Activated T-helper 1 cell treated with anti-CD3 and anti-CD28 coated beads, Interleukin-2, amount 50 U/mL, for 16 hours (primary cell): ENCODE measurements at places on chromosomes 2 and 18.

- DNase-seq: no peak
These were observed 11.6 kb downstream of the CDKL4 start for GRCh38 chr2:39232141-39232540.

GRCh38 chr2:778731-779350, 101.6 kb upstream of the TMEM18 start:
- no peak for DNase-seq

DNA sequence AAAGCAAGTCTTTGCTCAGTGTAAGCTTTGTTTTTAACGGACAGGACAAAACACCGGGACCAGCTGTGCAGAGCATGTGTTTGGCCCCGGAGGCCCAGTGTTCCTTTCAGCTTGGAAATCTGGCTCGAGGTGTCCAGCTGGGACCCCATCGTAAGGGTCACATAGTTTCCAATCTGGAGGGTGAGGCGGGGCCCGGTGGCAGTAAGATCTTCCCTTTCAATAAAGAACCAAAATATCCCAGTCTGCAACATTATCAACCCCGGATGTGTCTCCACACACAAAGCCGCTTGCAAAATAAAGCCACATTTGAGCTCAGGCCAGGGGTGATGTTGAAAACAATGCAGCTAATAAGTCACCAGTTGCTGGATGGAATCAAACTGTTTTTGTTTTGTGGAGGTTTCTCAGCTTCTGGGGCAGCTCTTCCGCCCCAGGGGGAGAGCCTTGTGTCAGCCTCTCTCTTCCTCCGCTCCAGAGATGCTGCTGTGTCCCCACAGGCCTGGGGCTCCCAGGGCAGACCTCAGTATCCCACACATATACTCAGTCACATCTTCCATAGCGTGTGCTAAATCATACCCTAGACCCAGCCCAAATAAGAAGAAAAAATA, 138.6 kb upstream of the GLI2 start:
- DNase-seq: no peak

GRCh38 chr2:28004086-28004485, 113.6 kb downstream of the BABAM2 start:
- no peak for DNase-seq

GRCh38 chr2:113169002-113169530, 4.7 kb upstream of the PSD4 start:
- DNase-seq: no peak

- DNase-seq: peak; percentile 8
These were observed 161.1 kb downstream of the ARL4C start for GRCh38 chr2:234335661-234336228.

DNA sequence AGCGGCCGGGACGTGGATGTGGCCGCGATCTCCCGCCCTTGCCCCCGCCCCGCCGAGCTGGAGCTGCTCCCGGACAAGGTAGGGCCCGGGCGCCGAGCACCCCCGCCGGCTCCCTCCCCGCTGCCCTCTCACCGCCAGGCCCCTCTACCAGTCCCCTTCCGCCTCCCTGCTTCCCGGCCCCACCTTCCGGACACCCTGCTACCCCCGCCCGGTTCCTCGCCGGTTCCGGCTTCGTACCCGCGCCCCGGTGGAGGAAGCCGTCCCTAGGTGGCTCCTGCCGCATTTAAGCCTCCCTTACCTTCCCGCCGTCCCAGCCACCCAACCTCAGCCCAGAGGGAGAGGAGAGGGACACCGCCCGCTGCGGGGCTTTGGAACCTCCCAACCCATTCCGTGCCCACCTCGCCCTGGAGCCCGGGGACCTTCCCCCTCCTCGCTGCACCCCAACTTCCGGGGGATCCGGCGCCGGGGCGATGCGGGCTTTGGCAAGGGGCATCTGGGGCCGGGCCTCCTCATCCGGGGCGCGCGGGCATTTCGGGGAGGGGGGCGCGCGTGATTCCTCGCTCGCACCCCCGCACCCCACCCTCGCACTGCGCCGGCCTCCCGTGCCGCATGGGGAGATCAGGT, 475 bp downstream of the B3GNT2 start:
- DNase-seq: peak; percentile 35

DNA sequence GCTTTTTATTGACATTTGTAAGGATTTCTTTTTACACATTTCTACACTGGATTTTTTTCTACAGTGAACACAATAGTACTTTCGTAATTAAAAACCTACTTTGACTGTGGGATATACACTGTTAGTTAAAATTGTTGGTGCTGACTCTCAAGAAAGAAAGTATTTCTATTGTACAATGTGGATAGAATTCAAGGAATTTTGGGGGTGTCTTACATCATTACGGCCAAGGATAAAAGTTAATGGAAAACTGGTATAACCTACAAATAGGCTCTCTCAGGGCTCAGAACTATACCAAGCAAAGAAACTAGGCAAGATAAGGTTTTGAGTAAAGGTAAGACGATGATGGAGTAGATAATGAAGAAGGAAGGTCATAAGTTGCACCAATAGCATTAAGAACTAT, 198.4 kb upstream of the PARD3B start:
- no peak for DNase-seq

DNA sequence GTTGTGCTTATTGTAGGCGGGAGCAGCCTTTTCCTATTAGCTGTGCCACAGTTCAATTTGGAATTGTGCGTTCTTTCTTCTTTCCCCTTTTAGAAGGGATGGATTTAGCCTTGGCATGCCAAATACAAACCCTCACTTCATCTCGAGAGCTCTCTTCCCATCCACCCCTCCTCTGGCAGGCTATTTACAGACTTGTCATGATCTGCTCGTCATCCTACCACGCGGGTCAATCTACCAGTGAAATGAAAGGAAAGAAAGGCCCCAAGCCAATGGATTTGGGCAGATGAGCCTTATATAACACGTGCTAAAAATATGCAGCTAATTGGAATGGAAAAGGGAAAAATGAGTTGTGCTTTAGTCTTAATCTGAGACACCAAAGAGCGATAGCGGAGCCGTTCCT, 277.5 kb downstream of the PRKCE start:
- no peak for DNase-seq
